GM03348 (cell line): ENCODE measurements at places on chromosomes 3 and 15.

GRCh38 chr15:100093211-100094126 lies 248.3 kb downstream of the ADAMTS17 start:
- DNase-seq = no peak

DNA sequence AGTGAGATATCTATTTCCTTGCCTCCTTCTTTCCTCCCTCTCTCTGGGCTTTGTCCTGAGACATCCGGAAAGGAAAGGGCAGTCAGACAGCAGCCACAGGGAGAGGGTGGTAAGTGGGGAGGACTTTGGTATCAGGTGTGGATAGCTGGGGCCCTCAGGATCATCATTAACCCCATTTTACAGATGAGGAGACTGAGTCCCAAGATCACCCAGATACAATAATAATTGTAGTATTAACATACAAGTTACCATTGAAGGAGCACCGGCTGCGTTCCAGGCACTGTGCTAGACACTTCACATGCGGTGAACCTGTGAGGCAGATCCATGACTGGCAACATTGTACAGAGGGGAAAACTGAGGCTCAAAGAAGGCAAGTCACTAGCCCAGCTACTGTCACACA lies 15.2 kb upstream of the LINGO1 start:
- no peak for DNase-seq

DNA sequence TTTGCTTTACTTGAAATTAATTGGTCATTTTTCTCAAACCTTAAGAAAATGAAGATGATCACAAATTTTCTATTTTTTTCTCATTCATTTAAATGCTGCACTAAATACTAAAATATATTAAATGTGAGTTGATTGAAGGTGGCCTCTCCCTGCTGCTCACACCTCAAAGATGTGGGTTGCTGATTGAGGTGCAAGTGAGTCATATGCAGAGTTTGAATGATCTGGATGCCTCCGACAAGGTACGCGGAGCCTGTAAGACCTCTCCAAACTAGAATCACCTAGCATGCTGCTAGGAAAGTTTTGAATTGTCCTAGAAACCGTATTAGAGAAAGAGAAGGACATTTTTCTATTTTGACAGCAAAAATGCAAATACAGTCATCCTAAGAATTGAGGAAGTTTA lies 211.3 kb upstream of the FEZF2 start:
- DNase-seq = no peak

DNA sequence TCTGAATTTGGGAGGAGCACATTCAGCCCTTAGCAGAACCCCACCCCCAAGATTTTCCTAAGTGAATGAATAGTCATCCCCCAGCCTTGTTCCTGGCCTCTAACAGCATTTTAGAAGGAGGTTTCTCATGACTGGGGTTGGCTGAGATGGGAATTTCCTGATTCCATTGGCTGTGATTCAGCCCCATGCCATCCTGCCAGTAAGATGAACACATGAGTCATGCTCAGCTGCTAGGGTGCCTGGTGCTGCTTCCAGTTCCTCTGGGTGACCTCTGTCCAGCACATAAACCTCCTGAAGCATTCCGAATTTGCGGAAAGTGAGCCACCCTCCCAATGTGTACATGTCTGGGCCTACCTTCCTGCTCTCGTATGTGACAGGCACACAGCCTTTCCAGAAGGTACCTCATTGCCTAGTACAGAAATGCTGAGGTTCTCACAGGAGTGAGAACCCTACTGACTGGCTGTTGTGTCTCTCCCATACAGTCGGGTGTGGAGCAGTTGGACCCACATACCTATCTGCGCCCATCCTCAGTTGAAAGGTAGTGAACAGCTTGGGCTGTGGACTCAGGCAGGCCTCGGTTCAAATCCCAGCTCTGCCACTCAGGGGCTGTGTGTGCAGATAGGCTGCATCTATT lies 91.7 kb downstream of the APBA2 start:
- peak; percentile 79 for DNase-seq

DNA sequence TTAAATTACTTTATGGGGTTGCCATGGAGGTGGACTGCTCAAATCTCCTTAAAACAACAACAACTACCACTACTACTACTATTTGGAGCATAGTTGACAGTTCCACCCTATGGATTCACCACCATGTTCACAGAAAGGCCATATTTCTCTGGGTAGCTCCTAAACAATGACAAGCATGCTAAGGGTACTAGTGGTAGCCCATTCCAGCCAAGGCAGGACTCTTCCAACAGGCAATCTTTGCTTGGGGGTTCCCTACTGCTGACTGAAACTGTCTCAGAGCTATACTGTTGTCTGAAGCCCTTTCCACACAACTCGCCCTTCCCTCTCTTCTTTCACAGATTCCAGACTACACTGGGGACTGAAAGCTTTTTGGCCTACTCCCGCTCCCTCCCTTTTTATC lies 68.9 kb downstream of the CYP19A1 start:
- no peak for DNase-seq

- no peak for DNase-seq
Measured at GRCh38 chr3:131007256-131007655, 19.4 kb downstream of the ASTE1 start.

DNA sequence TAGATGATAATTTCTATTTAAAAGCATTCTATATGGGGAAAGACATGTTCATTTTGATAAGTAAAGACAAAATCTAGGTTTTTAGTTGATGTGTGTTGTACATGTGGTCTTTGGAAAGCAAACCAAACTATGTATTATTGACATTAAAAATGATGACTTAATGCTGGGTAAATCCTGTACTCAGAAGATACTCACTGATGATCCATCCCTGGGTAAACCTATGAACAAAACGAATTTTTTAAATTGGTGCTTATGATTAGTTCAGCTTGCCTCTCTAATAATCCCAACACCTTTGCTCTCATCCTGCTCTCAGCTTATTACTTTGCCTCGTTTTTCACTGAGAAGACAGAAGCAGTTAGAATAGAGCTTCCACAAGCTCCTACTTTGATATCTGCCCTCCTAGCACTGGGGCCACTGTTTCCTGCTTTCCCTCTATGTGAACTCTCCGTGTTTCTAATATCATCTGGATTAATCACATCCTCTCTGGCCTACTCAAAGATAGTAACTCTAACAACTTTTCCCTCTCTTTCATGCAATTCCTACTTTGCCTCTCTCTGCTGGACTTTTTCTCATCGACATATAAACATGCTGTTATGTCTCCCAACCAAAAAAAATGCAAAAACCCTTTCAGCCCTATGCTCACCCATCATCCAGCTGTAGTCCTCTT lies 29.3 kb downstream of the RARRES1 start:
- DNase-seq = peak; percentile 68

GRCh38 chr3:13654330-13655060 lies 105.6 kb downstream of the FBLN2 start:
- no peak for DNase-seq

- DNase-seq = peak; percentile 98
Measured at GRCh38 chr3:5187156-5187919, at the start of gene EDEM1. EDEM1 (plus strand) TSS chr3:5187707; CDS start chr3:5187806, 99 bp downstream.

DNA sequence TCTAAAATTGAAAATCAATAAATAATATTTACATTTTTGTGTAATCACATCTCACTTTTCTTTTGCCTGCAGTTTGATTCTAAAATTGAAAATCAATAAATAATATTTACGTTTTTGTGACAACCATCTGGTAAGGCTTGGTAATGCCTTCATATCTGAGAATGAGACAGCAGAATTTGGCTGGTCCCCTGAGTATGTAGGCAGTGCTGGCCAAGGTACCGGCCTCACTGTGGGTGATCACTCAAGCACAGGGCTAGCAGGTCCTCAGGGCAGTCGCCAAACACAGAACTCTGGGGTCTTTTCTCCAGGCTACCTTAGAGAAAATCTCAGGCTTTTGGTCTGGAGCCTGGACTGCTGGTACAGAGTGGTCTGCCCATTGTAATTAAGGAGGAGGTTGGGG lies 26.2 kb downstream of the RTP3 start:
- no peak for DNase-seq

- no peak for DNase-seq
Measured at GRCh38 chr3:178538056-178538455, 1.8 kb downstream of the KCNMB2 start.

DNA sequence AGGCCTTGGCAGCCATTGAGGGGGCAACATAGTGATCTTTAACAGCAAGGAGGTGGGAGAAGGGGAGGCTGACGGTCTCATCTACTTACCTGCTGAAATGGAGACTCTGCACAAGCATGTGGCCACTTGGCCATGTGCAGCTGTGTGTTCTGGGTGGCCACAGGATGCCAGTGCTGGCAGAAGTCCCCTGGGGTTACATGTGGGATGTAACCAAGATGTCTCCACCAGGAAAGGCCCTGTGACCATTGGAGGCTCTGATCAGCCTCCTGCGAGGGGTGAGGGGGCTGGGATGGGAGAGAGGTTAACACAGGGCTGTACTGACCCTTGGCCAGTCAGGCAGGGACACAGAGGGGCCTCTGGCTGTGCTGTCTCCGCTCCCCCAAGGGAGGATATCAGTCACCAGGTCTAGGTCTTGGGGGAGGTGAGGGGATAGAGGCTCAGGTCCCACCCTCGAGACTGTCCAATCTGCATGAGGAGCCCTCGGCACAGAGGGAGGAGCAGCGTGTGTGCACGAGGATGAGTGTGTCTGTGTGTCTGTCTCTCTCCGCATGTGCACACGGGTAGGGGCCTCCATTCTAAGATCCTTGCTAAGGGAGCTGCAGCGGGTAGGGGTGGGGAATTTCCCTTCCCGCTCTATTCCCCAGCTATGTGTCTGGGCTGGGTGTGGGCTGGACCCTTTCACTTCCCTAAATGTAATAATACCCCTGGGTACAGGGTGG lies 19.5 kb downstream of the PRKCD start:
- DNase-seq = no peak
